Activated T-helper 1 cell treated with anti-CD3 and anti-CD28 coated beads, Interleukin-2, amount 50 U/mL, for 16 hours (primary cell): ENCODE measurements at places on chromosomes 6 and 20.

- no peak for DNase-seq
Measured at GRCh38 chr6:1798965-1799325, 189.2 kb downstream of the FOXC1 start.

- DNase-seq, result no peak
Measured at GRCh38 chr20:38084425-38084951, 50.9 kb downstream of the RPRD1B start.

DNA sequence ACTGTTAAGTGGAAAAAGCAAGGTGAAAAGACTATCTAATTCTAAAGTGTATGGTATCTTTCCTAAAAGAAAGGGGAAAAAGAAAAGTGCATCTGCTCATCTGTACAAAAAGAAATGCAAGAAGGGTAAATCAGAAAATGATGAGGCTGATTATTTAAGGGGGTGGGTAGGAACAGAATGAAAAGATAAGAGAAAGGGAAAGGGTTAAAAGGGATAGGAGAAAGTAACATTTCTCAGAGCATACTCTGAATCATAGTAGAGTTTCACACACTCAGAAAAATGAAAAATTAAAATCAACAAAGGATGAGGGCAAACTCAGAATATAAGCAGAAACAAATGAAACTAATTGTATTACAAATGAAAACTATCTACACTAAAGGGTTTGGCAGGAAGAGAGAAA lies 79.1 kb downstream of the RNGTT start:
- no peak for DNase-seq

DNA sequence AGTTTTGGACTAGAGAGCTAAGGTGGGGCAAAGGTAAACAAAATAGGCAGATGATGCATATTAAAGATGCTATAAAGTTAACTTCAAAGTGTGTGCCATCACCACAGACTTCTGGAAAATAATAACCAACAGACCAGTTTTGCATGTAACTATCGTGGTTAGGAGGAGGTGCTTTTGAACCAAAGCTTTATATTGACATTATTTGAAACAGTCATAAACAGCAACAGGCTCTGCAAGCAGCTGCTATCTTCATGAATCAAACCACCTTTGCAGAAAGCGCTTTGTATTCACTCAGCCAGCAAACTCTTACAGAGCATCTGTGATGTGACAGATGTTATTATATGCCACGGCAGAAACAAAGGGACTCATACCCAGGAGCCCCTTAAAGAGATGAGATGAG lies 81.9 kb downstream of the CRYBG1 start:
- no peak for DNase-seq

- no peak for DNase-seq
Measured at GRCh38 chr6:106397431-106397830, 36.9 kb downstream of the CRYBG1 start.

GRCh38 chr20:54195483-54196472 lies 12.1 kb upstream of the PFDN4 start:
- no peak for DNase-seq

- no peak for DNase-seq
Measured at GRCh38 chr6:132526461-132526860, 11.6 kb upstream of the TAAR9 start.

DNA sequence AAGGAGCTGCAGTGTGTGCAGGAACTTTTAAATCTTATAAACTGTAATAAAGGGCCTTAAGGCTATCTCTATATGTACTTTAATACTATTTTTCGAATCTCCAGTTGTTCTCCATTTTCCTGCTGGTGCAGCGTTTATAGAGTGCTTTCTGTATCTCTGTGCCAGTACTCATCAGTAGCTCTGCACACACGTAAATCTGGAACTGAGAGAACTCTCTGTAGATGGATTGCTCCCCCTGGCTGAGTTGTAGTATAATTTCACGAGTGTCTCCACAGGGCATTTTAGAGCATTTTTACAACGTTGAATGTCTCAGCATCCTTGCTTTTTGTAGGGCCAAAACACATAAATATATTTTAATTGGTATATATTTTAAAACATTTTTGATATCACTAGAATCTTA lies 256.5 kb downstream of the TRDN start:
- DNase-seq, result no peak

DNA sequence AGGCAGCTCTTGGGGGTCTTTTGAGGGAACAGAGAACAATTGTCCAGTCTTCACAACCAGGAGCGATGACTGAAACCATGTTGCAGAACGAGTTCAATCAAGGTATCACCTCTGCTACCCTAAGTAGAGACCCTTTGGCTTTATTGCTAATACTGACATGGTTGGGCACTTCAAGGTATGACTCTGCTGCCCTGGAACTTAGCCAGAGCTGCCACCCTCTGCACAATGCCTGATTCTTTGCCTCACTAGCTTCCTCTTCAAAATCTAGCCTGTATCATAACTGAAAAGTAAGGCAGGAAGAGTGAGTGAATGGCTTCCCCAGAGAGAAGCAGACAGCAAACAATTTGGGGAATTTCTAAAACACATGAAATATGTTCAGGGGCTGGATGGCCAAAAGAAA lies 592.7 kb upstream of the NRSN1 start:
- no peak for DNase-seq

DNA sequence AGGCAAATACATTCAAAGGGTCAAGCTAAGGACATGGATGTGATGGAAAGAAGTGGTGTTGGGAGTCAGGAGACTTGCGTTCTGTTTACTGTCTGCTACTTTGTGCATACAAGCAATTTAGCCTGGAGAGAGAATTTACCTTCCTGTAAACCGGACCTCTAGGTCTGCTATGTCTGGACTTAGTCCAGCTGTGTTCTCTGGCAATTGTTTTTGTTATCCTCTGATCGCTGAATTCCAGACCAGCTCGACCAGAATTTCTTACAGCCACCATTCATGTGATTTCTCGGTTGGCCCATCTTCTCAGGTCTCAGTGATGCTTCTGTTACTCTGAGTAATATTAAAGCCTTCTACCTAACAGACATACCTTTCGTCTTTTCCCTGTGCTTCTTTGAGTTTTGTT lies 75.2 kb downstream of the LRRC1 start:
- no peak for DNase-seq

DNA sequence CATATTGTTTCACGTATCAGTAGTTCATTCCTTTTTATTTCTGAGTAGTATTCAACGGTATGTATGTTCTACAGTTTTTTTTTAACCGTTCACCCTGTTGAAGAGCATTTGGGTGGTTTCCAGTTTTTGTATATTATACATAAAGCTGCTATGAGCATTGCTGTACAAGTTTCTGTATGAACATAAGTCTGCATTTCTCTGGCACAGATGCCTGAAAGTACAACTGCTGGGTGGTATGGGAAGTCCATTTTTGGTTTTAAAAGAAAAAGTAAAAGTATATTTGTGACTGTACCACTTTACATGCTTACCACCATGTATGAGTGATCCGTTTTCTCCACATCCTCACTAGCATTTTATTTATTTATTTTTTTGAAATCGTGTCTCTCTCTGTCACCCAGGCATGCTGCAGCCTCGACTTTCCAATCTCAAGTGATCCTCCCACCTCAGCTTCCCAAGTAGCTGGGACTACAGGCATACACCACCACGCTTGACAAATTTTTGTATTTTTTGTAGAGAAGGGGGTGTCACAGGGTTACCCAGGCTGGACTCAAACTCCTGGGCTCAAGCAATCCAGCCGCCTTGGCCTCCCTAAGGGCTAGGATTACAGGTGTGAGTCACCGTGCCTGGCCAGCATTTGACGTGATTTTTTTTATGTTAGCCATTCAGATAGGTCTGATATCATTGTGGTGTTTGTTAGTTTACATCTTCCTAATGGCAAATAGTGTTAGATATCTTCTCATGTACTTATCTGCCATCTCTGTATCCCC lies 11.0 kb upstream of the SIM1 start:
- no peak for DNase-seq

DNA sequence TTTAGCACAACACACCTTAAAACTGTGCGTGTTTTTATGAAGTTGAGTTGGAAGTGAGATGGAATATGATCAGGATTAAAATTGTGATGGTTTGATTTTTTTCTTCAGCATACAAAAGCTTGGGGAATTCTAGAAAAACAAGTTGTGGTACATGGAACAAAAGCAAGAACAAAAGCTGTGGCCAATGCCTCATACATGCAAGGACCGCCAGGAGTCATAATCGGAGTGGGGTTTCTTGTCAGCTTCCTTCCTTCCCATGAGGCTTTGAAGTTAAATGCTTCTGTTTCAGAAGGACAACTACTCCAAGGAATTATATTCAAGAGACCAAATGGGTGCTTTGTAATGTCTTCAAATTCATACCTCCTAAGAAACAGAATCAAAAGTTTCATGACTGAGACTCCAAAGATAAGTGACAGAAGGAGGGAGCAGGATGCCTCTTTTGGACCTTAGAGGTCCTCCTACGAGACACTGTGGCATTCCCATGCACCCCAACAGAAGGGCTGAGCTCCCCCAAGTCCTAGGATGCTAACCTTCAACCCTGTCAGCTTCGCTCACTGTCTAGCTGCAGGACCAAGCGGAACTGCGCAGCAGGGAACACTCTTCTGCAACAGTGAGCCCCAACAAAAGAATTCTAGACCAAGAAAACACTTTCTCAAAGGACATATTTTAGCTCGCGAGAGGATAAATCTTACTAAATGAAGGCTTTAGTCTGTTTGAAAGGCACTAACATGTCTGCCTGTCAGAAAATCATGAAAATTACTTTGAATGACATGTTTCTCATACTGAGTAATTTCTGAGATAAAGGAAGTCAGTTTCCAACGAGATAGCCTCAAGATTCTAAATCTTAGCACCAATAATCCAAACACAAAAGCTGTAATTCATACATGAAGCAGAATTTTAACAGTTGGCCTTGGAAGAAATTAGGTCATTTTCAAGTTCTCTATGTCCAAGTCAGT lies 108.5 kb upstream of the NHSL1 start:
- no peak for DNase-seq
